Epithelial cell of prostate (primary cell): ENCODE measurements at places on chromosomes 2 and 18.

DNA sequence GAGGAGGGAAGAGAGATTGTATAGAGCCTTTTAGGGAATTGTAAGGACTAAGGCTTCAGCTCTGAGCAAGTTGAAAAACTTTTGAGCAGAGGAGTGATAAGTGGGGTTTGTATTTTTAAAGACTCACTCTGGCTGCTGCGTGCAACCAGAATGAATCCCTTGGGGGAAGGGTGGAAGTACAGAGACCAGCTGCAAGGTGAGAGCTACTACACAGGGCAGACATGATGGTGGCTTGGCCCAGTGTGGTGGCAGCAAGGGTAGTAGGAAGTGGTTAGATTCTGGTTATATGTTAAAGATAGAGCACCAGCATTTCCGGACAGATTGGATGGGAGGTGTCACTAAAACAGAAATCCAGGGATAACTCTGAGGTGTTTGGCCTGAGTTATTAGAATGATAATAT, 10.1 kb upstream of the SESTD1 start:
- no peak for DNase-seq

GRCh38 chr18:36464126-36464651, 166.7 kb downstream of the FHOD3 start:
- DNase-seq, result no peak

DNA sequence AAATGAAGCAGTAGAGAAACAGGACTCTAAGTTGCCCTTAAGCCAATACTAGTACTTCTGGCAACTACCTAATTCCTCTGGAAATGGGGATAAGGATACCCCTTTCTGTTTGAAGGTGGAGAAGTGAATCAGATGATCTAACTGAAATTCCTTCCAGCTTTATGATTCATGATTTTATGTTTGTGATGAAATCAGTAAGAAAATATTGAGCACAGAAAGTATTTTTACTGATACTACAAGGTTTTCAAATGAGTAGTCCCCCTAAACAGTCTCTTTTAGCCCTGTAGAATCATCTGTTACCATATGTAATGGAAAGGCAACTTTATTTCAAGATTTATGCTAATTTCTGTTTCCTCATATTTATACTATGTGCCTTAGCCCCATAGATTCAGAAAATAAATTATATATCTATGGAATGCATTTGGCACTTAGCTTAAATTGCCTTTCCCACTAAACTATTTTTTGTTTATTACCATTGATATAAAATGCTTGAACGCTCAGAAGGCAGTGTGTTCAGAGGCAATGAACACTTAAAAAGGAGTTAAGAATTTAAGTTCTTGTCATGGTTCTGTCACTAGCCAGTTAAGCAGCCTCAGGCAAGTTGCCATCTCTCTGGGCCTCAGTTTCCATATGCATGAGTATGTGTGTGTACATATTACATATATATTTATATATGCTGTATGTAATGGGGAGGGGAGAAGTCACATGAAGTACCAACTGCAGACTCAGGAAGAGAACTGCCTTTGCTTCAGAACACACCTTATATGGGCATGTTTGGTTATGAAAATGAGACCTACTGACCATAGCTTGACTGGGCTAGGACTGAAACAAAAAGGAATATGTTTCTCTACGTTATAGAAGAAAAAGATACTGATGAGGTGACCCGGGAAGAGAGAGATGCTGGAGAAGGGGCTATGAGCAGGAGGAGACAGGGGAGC, 97.7 kb downstream of the CDC42EP3 start:
- DNase-seq, result no peak

- DNase-seq, result no peak
Measured at GRCh38 chr18:9734189-9734588, 26.1 kb downstream of the RAB31 start.

DNA sequence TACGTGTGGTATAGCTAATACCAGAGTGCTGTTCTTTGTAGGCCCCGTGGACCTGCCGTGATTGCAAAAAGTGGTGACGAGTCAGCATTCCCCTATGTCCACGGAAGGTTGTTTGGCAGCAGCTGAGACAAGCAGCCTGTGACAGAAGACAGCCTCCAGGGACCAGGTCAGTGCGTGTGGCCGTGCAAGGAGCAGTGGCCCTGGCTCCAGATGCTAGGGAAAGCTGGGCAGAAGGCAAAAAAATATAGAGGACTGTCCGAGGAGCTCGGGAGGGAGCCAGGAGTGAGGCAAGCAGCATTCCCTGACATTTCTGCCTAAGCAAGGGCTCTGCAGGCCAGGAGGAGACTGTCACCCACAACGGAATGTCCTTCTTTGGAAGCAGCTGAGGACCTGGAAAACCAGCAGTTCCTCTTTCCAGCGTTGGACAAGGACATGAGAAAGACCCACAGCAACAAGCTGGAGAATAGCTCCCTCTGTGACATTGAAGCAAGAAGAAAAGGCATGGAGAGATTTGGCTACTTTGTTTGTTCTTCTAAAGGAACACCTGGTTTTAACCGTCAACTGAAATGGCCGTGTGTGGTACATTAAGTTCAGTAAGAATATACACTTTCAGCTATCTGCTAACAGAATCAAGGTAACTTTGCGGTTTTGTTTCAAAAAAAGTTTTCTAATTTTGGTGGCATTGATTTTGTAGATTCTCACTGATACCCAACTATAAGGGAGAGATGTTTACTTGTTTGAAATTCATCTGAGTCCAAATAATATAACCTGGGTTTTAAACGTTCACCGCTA, 58.3 kb downstream of the NPAS2 start:
- no peak for DNase-seq

DNA sequence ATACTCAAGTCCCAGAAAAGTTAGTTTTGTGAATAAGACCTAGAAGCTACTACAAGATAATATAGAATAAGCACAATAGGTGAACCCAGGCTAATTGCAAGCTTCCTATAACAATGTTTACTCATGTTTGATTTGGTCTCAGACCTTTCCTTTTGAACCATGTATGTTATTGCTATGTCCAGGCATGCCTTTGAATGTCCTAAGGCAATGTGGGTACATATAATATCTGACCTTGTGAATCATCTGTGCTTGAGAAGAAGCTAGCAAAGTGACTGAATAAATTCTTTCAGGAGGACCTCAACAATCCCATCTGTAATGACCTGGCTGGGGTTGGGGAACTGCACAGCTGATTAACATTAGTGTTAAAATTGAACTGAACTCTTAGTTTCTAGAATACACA, 1285.9 kb upstream of the CELF4 start:
- peak; percentile 5 for DNase-seq

- DNase-seq, result no peak
Measured at GRCh38 chr2:44347526-44347925, 13.8 kb downstream of the PREPL start.

GRCh38 chr2:128613876-128614275, 295.2 kb upstream of the HS6ST1 start:
- no peak for DNase-seq

GRCh38 chr2:39778233-39778632, 825 bp downstream of the THUMPD2 start:
- DNase-seq, result no peak

DNA sequence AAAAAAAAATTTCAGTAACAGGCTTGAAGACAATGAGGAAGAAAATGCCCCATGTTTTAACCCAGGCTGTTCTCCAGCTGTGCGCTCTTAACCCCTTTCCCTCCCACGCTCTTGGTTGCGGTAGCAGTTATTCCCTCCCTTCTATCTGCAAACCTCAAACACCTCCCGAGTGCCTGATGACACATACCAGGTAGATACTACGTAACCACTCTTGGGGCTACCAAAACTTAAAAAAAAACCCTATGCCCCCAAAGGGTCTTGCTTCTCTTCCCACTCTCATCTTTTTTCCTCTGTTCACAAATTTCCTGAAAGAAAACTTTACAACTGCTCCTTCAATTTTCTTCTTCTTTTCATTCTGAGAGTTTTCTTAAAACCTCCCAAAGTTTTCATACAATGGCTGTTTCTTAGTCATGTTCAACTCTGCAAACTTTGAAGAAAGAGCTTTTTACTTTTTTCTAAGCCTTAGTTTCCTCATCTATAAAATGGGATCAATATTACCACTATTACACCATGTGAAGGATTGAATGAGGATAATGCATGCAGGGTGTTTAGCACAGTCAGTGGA, 4.9 kb upstream of the DRC1 start:
- no peak for DNase-seq

DNA sequence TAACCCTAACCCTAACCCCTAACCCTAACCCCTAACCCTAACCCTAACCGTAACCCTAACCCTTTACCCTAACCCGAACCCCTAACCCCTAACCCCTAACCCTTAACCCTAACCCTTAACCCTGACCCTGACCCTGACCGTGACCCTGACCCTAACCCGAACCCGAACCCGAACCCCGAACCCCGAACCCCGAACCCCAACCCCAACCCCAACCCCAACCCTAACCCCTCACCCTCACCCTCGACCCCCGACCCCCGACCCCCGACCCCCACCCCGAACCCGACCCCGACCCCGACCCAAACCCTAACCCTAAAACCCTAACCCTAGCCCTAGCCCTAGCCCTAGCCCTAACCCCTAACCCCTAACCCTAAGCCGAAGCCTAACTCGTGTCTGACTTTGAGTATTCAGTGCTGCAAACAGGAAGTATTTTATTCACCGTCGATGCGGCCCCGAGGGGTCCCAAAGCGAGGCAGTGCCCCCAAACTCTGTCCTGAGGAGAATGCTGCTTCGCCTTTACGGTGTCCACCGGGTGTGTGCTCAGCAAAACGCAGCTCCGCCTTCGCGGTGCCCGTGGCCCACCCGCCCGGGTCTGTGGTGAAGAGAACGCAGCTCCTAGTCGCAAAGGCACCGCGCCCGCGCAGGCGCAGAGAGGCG, 36.0 kb downstream of the FAM110C start:
- DNase-seq, result no peak

DNA sequence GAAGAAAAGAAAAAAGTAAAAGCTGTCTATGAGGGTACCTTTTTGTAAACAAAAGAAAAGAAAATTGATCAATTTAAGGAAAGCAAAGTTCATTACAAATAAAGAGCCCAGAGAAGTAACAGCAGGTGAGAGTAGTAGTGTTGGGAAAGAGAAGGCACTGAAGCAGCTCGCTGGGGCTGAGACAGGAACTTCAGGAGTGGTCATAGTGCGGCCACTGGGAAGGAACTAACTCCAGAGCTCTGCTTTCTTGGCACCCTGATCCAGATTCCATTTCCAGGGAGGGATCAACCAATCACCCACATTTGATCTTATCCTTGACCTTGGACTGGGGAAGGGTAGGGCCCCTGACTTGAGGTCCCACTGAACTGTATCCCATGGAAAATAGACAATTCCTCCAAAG, 617.6 kb downstream of the CPS1 start:
- no peak for DNase-seq

DNA sequence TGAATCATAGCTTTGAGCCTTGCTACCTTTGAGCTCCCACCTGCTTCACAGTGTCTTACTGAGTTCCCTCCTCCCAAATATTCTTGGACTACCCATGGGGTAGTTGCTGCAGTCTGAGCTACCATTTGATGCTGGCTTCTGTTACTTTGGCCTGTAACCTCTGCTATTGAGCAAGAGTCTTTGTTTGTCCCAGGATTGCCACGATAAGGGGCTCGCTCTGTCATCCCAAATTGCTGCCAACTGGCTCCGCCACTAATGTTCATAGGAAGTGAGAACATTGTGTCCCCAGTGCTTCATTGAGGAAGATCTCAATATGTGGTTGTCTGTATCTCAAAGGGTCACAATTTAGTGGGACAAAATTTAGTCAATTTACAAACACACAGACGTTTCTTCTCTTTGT, 103.8 kb downstream of the TRIM43 start:
- no peak for DNase-seq

GRCh38 chr18:2846636-2847316, at the start of gene EMILIN2:
Gene EMILIN2 (plus strand): TSS chr18:2847006. CDS start chr18:2847189, 183 bp downstream.
- no peak for DNase-seq

GRCh38 chr18:26097563-26097962, 7.2 kb upstream of the SS18 start:
- peak; percentile 69 for DNase-seq

- DNase-seq, result no peak
Measured at GRCh38 chr2:159851941-159852340, 53.9 kb upstream of the CD302 start.

- no peak for DNase-seq
Measured at GRCh38 chr2:98037666-98038336, 42.1 kb upstream of the TMEM131 start.

DNA sequence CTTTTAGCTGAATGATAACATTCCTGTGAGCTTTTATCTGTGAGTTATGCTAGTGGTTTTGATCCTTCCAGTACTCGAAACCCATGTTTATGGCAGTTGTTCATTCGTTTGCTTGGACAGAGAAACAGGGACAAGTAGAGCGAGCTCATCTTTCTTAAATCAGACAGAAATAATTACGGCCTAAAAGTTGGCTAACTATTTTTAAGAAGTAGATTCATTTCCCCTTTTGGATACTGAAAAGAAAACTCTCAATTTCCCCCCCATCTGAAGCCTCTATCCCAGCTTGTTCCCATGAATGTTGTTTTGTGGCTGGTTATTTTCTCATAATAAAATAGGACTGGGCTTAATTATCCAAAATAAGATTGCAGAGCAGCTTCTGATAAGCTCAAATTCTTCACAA, 67.1 kb downstream of the ANTXR1 start:
- no peak for DNase-seq

- no peak for DNase-seq
Measured at GRCh38 chr2:100104718-100105677, 37.4 kb downstream of the AFF3 start.

DNA sequence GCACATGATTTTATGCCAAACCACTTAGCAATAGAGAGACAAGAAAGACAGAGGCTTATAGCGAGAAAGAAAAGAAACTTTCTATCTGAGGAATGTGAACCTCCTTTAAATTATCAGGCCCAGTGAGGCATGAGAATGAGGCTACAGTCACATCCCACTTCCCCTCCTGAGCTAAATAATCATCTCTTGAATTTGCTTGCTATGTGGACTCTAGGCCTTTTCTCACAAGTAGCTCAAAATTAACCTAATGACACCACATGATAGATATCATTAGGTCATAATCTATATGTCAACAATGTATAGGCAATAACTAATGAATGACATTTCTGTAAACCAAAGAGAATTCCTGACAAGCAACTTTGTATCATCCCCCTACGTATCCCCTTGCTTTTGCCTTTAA, 301.5 kb upstream of the MGAT5 start:
- DNase-seq, result no peak

GRCh38 chr2:223786943-223787342, 50.4 kb downstream of the AP1S3 start:
- no peak for DNase-seq

DNA sequence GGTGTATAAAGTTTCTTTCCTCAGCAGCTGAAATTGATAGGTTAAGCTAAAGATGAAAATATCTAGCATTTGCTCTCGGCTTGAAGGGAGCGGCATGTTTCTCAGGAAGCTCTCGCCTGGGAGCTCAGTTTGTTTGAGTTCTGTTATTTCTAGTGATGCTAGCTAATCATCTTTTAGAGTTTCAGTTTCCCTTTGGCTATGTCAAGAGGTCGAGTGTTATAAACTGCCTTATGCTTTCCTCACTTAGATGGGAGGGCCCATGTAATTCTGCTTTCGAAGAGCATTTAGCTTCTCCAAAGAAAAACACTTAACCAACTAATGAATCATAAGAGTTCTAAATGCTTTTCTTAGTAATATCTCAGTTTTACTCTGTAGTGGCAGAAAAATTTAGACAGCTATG, 33.6 kb downstream of the PLCL1 start:
- DNase-seq, result no peak
